ENCODE measurements at places on chromosomes 12 and 14.

- no peak for DNase-seq
Observed at GRCh38 chr14:21112255-21112654, 11.4 kb downstream of the TMEM253 start.

GRCh38 chr14:106850913-106851825 is 1324.8 kb downstream of the TMEM121 start:
- no peak for DNase-seq

- no peak for DNase-seq
Observed at GRCh38 chr14:62409626-62410300, 635.5 kb downstream of the KCNH5 start.

- DNase-seq: no peak
Observed at GRCh38 chr12:16636435-16637055, 30.6 kb upstream of the LMO3 start.

GRCh38 chr12:5455045-5455444 is 23.1 kb downstream of the NTF3 start:
- no peak for DNase-seq

DNA sequence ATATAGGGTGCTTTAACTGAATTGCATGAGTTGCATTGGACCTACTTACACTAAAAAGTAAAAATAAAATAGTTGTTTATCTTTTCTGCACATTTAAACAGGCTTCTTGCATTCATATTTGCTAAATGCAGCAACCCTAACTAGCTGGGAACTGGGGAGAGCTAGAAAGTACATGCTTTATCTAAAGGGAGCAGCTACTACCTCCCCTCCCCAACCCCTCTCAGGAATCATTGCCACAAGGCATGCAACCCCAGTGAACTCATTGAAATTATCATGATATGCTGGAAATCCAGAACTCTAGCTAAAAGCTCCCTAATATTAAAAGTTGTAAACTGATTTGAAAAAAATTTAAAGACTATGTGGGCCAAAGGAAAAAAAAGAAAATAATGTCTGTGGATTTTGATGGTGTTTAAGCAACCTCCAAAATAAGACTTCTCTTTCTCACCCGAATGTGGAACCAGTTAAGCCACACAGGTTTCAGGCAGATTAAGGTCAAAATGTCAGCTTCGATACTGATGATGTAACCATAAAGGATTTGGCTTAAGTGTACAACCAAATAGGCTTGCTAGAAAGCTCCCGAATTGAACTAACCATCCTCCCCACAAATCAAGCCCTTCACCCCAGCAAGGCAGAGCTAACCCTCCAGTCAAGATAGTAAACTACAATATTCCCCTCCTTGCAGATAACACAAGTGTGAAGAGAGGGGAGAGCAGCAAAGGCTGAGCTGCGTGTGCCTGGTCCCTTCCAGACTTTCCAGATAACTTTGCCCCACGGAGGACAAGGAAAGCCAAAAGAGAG is 13.8 kb upstream of the POC1B start:
- DNase-seq: no peak

GRCh38 chr14:55752580-55753390 is 172.8 kb downstream of the KTN1 start:
- no peak for DNase-seq

- DNase-seq: no peak
Observed at GRCh38 chr12:93902736-93903562, 225.8 kb downstream of the CRADD start.

DNA sequence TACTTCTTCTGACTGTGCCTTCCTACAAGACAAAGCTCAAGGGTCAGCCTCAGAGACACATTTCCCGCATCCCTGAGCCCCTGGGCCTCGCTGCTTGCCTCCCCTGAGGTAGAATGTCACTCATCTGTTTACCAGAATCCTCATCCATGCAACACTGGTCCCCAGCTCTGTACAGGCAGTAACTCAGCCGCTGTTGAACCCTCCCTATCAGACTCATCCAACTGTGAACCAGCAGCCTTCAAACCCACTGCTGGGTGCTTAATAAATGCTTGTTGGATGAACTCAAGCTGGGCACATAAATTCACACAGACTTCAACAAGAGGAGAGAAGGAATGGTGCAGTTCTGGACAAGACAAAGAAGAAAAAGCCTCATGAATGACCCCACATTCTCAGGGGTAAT is 6.1 kb downstream of the NT5DC3 start:
- DNase-seq: no peak

DNA sequence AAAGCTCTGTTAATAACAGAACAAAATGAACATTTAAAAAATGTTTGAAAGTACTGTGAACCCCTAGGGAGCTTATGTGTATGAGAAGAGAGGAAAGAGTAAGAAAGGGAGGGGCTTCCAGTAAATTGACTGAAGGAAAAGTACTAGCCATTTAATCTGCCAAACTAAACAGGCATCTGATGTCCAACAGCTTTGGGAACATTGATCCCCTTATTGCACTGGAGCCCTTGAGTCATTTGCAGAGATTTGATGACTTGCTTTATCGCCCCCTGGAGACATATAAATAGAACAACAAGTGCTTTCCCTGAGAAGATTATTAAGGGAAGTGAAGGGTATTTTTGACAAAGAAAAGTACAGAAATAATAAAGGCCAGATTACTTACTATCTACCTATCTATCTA is 319.3 kb upstream of the NOVA1 start:
- no peak for DNase-seq

DNA sequence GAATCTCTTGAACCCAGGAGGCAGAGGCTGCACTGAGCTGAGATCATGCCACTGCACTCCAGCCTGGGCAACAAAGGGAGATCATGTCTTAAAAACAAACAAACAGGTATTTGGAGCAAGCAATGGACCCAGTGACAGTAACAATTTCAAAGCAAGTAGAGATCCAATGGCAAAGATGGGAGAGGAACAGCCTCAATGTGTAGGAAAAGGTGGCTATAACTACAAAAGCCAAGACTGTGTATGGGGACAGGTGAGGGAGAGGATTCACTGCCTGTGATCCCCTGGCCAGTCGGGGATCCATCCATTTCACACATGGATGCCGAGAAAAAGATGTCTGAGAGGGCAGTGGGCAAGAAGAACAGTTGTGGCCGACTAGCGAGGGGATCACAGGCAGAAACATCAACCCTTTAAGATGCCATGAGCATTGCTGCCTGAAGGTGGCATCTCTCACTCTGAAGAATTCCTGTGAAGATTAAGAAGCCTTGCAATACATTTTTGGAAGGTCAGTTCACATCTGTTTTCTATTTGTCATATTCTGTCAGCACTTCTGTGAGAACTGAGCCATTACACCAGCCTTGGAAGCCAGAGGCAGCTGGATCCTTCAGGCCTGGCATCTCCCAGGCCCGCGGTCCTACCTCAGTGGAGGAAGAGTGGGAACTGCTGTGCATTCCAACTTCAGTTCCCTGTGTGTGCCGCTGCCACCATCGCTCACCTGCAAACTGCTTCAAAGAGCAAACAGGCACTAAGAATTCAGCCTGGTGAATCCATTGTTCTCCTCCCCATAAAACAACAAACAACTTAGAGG is 54.5 kb upstream of the FRS2 start:
- DNase-seq: no peak

DNA sequence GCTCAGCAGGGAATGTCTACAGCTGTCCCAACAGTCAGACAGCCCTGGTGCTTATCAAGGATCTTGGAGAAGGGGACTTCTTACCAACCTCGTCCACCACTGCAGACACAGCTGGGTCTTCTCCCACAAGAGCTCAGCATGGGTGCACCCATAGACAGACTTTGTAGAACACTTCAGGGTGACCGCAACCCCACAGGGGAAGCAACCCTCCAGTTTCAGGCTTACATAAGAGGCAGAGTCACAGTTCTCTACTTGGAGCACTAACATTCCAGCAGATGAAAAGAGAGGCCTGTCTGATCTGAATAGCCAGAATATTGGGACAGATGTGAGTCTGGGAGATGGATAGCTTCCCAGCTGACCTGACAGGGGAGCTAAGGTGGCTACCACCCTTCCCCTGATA is 3.5 kb upstream of the CLEC1A start:
- DNase-seq: no peak

- no peak for DNase-seq
Observed at GRCh38 chr12:8870586-8870985, 43.7 kb upstream of the PHC1 start.

DNA sequence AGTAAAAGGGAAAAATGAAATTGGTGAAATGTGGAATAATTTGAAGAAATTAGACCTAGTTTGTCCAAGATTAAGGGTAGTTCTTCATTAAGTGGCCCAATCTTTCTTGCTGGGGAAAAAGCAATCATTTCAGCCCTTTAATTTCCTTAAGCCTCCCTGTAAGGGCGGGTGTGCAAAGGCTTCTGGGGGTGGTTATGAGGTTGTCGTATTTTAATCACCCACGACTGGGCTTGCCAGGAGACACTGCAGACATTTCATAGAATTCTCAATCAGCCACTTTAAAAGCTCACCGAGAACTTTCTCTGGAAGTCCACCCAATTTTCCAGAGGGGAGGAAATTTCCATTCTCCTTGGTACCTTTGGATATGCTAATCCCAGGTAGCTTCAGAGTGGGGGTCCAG is 43.4 kb downstream of the DLK1 start:
- DNase-seq: no peak

DNA sequence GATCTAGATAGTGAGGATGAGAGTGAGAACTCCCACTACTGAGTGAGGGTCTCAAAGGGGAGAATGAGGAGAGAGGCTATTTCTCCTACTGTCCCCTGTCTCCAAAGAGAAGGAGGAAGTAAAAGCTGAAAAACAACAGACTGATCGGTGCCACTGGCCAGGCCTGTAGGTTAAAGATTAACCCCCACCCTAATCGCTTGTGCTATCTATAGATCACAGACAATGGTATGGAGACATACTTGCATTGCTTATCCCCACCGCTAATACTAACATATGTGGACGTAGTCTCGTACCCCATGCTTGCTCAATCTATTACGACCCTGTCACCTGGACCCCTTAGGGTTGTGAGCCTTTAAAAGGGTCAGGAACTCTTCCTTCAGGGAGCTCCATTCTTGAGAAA is 777.9 kb upstream of the TMEM132C start:
- DNase-seq: no peak

- no peak for DNase-seq
Observed at GRCh38 chr12:119710374-119710964, 42.5 kb downstream of the PRKAB1 start.

- no peak for DNase-seq
Observed at GRCh38 chr12:45244561-45245343, 28.9 kb downstream of the ANO6 start.

GRCh38 chr14:99169776-99170356 is 102.1 kb downstream of the BCL11B start:
- DNase-seq: no peak

DNA sequence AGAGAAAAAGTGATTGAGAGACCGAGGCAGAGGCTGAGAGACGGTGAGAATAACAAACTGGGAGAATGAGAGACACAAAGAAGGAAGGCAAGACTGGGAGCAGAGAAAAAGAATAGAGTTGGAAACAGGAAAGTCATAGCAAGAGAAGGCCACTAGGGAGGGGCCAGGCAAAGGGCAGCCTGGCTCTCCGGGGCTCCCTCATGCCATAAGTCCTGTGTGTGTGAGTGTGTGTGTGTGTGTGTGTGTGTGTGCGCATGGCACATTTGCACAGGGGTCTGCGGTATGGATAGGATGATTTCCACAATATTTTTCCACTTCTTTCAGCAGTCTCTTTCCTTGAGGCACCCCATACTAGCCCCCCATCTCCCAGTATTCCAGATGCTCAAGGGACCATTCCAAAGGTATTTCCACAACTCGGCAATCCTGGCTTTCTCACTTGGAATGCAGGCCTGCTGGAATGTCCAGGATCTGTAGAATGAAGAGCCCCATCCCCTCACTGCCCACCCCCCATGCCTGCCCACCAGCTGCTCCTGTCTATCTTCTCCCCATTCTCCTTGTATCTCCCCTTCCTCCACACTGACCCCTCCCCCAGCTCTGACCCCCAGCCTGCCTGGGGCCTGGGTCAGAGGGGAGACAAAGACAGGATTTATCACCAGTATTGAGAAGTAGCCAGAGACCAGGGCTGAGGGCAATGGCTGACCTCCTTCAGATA is 9.0 kb downstream of the GPR84 start:
- no peak for DNase-seq

DNA sequence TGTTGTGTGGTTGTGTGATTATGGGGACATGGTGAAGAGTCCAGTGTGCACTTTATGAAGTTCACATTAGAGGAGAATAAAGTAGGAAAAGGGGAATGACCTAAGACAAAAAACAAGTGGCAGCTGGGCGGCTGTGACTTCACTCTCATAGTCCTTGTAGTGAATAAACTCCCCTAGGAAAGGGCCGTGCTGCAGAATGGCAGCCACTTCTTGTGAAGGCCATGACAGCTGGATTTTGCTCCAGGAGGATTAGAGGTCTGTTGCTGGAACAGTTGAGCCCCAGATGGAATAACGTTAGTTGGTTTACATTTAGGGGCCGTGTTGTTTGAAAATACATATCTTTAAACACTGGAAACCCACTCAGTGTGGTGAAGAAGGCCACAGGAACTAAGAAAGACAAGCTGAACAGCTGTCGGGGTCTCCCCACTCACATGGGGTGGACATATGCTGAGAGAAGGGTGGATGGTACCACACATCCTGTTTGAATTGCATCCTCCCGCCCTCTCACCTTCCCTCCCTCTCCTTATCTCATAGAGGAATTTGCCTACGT is 276.9 kb downstream of the CACNA1C start:
- DNase-seq: no peak

- DNase-seq: no peak
Observed at GRCh38 chr12:4268329-4269181, 5.0 kb upstream of the CCND2 start.

DNA sequence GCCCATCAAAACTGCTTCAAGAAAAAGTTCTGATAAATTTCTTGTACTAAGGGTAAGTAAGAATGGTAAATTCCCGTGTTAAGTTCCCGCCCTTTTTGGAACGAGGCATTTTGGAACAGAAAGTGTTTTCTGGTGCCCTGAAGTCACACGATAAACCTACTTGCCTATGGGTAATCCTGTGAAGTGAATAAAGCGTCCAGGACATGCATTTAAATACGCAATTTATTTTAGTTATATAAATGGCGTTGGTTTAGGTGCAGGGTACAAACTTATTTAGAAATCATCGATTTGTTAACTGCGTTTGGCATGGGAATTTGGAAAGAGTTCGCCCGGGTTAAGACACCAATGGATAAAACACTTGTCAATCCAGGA is 715 bp upstream of the RAP1B start:
- no peak for DNase-seq

DNA sequence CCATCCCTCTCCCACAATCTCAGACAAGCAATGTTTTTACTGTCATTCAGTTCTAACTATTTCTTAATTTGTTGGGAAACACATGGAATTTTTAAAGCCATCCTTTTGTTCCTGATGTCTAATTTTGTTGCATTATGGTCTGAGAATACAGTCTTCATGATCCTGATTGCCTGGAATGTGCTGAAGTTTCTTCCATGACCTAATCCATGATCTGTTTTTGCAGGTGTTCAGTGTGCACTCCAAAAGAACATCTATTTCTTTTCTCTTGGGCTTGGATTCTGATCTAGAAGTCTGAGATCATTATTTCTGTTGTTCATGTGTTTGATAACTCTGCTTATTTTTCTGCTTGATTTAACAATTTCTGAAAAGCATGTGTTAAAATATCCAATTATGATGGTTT is 43.2 kb upstream of the PHC1 start:
- DNase-seq: no peak

GRCh38 chr12:122983789-122984515 is 3.5 kb downstream of the ARL6IP4 start:
- no peak for DNase-seq

- no peak for DNase-seq
Observed at GRCh38 chr12:92488735-92489134, 214.1 kb upstream of the PLEKHG7 start.

GRCh38 chr14:30559638-30560091 is 707 bp downstream of the G2E3 start:
- no peak for DNase-seq

- no peak for DNase-seq
Observed at GRCh38 chr12:27143256-27144069, 61.1 kb upstream of the C12orf71 start.

All from GM19239 (cell line).